Stimulated activated CD8-positive, alpha-beta memory T cell treated with anti-CD3 and anti-CD28 coated beads, Interleukin-4, amount 100 ng/mL, for 24 hours (primary cell): ENCODE measurements at places on chromosomes 13 and 19.
A peak's percentile ranks its signal among the peaks of the same experiment; 100 is the strongest.

- DNase-seq = no peak
Observed at GRCh38 chr13:52348071-52348470, 57.9 kb downstream of the THSD1 start.

DNA sequence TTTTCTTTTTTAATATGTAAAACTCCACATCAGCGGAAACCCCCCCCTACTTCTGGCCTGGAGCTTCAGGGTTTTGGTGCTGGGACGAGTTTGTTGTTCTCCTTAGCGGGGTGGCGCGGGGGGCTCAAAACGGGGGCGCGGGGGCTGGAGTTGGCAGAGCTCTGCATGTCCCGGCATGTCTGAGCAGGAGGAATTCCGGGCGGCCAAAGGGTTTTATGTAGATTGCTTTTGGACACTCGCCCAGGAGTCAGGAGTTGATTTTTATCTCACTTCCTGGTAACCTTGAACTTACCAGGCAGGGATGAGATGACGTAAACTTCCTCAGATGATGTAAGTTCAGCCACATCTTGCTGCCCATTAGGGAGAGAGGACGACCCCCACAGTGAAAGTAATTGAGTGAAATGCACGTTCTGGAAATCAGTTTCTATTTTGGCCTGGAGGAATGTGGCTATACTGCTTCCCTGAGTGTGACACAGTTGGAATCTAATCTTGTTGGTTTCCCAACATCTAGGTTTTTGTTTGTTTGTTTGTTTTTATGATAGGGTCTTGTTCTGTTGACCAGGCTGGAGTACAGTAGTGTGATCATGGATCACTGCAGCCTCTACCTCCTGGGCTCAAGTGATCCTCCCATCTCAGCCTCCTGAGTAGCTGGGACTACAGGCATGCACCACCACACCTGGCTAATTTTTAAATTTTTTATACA is 21.0 kb upstream of the GDF15 start:
- DNase-seq = no peak

- DNase-seq = no peak
Observed at GRCh38 chr13:80441968-80442367, 101.0 kb upstream of the SPRY2 start.

DNA sequence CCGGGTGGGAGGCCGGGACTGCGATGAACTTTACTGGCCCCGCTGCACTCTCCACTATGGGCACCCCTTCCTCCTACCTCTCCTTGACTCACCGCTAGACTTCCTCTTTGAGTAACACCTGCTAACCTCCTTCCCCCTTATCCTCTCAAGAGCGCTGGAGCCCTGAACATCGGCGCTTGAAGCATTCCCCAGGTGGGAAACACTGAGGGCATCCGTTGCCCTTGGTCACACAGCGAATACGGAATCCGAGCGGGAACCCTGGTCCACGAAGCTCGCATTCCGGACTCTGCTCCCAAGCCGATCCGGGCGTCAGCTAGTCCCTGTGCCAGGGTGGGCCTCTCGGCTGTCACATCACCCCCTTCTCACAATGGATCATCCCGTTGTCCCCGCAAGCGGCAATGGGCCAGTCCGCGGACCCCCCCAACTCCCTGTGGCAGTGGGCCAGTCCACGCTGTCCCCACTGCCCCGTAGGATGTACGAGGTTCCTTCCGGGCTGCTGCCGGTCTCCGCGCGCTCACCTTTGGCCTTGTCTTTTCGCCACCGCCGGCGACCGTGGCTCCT is 4.2 kb downstream of the LIPE start:
- DNase-seq = peak; percentile 24

DNA sequence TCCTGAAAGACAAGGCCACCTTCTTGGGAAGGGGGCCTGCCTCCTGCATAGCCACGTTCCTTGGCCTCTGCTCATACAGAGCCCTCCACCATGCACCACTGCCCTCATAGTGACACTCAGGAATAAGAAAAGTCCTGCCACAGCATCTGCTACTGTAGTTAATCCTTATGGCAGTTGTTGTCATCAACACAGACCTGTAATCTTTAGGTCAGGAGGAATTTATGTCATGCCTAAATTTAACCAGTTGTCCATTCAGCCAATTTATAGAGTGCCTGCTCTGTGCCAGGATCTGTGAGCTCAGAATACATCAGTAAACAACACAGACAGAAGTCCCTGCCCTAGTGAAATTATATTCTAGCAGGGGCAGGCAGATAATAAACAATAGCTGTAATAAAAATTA is 44.4 kb downstream of the FAM124A start:
- DNase-seq = no peak

DNA sequence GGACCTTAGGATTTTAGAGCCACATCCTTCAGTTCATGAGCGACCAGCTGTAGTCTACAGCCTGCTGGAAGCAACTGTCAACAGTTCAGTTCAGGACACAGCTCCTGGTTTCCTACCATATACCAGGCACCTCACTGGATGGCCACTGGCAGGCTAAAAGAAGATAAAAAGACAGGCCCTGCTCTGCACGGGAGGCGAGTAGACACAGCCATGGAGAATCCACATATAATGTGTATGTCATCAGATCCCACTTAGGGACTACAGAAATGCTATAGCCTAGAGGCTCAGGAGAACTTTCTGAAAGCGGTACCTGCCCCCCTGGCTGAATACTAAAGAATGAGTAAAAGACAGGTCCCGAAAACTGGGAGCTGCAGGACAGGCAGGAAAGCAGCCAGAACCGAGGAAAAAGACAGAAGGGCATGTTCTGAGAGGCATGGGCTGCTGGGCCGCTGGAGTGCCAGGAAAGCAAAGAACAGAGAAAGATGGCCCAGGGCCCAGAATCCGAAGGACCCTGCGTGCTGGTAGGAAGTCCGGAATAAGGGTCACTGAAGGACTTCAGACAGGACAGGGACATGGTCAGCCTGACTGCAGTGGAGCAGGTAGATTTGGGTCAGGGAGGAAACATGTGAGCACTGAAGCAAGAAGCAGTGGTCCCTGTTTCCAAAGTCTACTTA is 23.5 kb downstream of the DZIP1 start:
- DNase-seq = no peak

DNA sequence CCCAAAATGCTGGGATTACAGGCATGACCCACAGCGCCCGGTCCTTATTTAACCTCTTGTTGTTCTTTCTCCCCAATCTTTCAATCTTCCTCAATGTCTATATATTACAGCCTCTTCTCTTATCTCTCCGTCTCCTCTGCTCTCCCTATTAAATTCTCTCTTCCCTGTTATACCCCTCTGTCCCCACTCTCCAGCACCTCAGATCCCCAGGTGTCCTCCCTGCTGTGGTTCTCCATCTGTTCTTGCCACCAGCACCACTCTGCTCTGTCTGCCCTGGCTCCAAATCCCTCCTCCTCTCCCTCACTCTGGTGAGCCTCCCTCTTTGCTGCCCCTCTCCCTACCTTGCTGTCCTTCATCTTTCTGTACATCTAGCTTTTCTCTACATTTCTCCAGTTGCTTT is 1.1 kb downstream of the ZNF600 start:
- DNase-seq = no peak

GRCh38 chr19:29271341-29271740 is 58.4 kb upstream of the UQCRFS1 start:
- no peak for DNase-seq

GRCh38 chr19:16386619-16387240 is 62.1 kb downstream of the KLF2 start:
- DNase-seq = no peak

DNA sequence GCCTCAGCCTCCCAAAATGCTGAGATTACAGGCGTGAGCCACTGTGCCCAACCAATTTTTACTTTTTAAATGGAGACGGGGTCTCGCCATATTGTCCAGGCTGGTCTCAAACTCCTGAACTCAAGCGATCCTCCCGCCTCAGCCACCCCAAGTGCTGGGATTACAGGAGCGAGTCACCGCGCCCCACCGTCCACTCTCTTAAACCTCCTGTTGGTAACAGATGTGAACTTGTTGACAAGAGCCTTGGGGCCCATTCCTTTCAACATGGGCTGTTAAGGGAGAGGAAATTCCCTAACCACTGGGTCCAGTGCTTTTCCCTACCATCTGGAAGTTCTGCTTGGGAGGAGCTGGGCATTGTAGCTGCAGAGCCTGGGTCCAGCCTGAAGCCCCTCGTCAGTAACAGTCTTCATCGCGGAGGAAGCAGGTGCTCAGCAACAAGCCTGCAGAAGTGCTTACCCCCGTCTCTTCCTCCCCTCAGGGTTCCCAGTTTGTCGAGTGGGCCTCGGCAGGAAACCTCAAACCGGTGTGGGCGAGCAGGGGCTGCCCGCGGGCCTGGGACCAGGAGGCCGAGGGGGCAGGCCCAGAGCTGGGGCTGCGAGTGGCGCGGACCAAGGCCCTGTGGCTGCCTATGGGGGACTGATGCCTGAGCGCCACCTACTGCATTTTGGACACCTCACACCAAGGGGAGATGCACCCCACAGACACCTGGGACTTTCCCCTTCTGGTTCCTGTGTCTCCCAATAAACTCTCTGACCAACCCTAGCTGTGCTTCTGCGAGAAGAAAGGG is 4.0 kb upstream of the FLT3LG start:
- peak; percentile 78 for DNase-seq

- DNase-seq = no peak
Observed at GRCh38 chr13:24911133-24911908, 147.4 kb downstream of the RNF17 start.

DNA sequence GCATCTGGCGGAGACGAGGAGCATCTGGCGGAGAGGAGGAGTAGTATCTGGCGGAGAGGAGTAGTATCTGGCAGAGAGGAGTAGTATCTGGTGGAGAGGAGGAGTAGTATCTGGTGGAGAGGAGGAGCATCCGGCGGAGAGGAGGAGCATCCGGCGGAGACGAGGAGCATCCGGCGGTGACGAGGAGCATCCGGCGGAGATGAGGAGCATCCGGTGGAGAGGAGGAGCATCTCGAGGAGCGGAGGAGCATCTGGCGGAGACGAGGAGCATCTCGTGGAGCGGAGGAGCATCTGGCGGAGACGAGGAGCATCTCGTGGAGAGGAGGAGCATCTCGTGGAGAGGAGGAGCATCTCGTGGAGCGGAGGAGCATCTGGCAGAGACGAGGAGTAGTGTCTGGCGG is 18.6 kb downstream of the C13orf46 start:
- DNase-seq = no peak

DNA sequence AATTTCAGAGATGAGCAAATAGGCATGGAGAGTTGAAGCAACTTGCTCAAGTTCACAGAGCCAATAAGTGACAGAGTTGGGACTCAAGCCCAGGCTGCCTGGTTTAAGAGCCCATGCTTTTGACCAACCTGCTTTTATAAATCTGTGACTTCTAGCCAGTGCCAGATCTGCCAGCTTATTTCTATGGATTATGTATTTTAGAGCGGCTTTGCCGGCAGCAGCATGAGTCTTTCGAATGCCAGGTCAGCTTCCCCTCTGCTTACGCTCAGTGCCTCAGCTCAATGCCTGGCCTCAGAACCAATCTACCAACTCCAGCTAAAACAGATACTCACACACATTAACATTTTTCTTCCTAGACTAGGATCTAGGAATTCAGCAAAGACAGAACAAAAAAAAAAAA is 2.3 kb downstream of the SERPINE3 start:
- DNase-seq = no peak

DNA sequence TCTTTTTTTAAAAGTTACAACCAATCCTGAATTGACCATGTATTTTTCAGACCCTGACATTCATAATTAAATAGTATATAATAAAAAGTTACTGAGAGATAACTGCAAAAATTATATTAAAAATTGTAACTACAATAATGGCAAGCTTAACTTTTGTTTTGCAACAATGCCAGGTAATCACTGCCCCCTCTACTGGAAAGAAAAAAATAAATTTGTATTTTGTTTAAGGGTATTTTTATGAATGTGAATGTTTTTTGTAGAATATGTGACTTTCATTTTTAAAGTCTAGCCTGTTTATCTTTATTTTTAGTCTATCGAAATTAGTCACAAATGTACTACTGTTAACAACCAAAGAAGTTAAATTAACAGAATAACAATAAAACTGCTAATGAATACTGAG is 21.7 kb downstream of the MRPS31 start:
- no peak for DNase-seq

DNA sequence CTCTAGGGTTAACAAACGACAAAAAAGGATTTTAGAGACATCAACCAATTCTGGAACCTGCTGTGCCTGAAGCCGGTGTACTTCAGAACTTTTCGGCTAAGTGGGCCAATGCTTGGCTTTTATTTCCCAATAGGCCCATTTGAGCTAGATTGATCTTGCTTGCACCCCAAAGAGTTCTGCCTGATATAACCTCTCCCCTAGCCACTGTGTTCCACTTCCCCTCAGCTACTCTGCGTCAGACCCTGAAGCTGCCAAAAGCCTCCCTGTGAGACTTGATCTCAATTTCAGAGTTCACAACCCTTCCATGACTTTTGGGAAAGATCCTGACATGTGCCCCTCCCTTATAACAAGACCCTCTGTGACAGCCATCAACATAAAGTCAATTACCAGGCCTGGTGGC is 5.6 kb upstream of the SIGLEC14 start:
- no peak for DNase-seq

DNA sequence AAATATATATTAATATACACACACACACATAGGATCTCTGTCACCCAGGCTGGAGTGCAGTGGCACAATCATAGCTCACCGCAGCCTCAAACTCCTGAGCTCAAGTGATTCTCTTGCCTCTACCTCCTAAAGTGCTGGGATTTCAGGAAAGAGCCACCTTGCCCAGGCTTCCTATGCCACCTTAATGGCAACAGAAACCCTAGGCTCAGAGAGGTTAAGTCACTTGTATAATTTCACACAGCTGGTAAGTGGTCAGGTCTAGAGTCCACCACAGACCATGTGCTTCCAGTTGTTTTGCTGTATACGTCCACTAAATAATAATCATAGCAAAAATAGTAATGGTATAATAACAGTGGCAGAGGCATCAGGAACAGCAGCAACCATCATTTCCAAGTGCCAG is 1.3 kb upstream of the UPF1 start:
- no peak for DNase-seq

DNA sequence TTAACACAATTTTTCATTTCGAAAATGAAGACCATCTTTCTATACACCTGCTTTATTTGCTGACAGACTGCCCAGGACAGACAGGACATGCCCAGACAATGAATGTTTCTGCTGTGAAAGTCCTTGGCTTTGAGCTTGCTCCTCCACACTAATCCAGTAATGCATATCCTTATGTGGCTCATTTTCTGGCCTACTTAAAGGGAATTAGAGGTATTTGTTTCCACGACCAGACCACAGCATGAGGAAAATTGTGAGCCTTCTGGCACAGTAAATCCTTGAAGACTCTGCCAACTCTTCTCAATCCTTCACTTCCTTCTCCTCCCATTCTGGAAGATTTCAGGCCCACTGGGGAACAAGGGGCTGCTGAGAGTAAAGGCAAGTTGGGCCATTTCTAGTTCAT is 25.7 kb downstream of the CCDC70 start:
- DNase-seq = no peak
